ENCODE measurements at places on chromosomes 6 and 20. TPM values are rescaled to one million over a fixed set of nuclear protein-coding genes. Genes with fewer than 3 reads are reported as not detected.

PTGIS gene
- total RNA-seq: 2.4 TPM

HTR1E gene
- total RNA-seq: not detected

DZANK1 gene
- total RNA-seq: 0.65 TPM

SFT2D1 gene
- total RNA-seq: 35.7 TPM

SLC4A11 gene
- total RNA-seq: 1.9 TPM

ASCC3 gene
- 85.8 TPM for total RNA-seq

ANGPT4 gene
- total RNA-seq: not detected

PTCRA gene
- total RNA-seq: not detected

WFDC5 gene
- total RNA-seq: not detected

MACROD2 gene
- 0.65 TPM for total RNA-seq

FAM8A1 gene
- total RNA-seq: 11.0 TPM

TMEM242 gene
- total RNA-seq: 6.5 TPM

CLPSL2 gene
- total RNA-seq: not detected

GGTLC1 gene
- not detected for total RNA-seq

FNDC1 gene
- total RNA-seq: under 0.01 TPM

PRDM13 gene
- not detected for total RNA-seq

PTPRT gene
- total RNA-seq: not detected

TP53TG5 gene
- total RNA-seq: not detected

SRF gene
- total RNA-seq: 16.6 TPM

COL12A1 gene
- total RNA-seq: 11.1 TPM

SPATS1 gene
- total RNA-seq: not detected

APOM gene
- 0.30 TPM for total RNA-seq

DAAM2 gene
- total RNA-seq: not detected

SMAP1 gene
- 14.9 TPM for total RNA-seq

TNXB gene
- under 0.01 TPM for total RNA-seq

ULBP2 gene
- 9.6 TPM for total RNA-seq

MYL9 gene
- total RNA-seq: 1.7 TPM

FOXF2 gene
- total RNA-seq: not detected

INSM1 gene
- not detected for total RNA-seq

KIAA0408 gene
- not detected for total RNA-seq

GTSF1L gene
- total RNA-seq: 0.32 TPM

TTBK1 gene
- total RNA-seq: 0.15 TPM

MATN4 gene
- not detected for total RNA-seq

DEF6 gene
- under 0.01 TPM for total RNA-seq

ARFGEF3 gene
- total RNA-seq: 3.5 TPM

LINC00237 gene
- total RNA-seq: not detected

LY6G6C gene
- total RNA-seq: not detected

XRN2 gene
- 109 TPM for total RNA-seq

C6orf58 gene
- not detected for total RNA-seq

MRAP2 gene
- 18.8 TPM for total RNA-seq

OR2H1 gene
- not detected for total RNA-seq

OR12D3 gene
- total RNA-seq: not detected

Measured in epithelial cell of umbilical artery (primary cell).